ENCODE measurements at places on chromosomes 4 and X. TPM values are rescaled to one million over a fixed set of nuclear protein-coding genes. Genes with fewer than 3 reads are reported as not detected.
A peak's percentile ranks its signal among the peaks of the same experiment; 100 is the strongest.

DNA sequence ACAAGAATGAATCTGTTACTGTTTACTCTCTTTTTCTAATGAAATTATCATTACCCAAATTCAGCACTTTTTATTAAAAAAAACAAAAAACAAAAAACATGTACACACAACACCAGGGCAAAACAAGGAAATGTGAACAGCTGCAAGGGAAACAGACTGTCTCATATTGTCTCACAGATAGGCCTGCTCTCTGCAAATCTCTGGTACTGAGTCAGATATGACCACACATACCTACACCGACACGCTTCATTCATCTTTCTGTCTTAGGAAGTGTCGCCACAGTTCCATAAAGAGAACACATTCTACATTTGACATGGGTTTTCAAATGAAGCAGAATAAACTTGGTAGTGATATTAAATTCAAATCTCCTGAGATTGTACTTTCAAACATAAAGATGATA, 92.2 kb upstream of the GPR34 start:
- no peaks in the 10 kb centered on the region for H3K27me3 ChIP-seq
- H3K36me3 ChIP-seq = no peaks in the 10 kb centered on the region
- DNase-seq = no peak
- H3K27ac ChIP-seq = no peak overlapping the region
- H3K4me1 ChIP-seq = no peaks in the 10 kb centered on the region

- DNase-seq = no peak
- no peaks in the 10 kb centered on the region for H3K27me3 ChIP-seq
- no peak overlapping the region for H3K4me3 ChIP-seq
- H3K27ac ChIP-seq = no peak overlapping the region
Observed at GRCh38 chrX:10507876-10508275, 112.5 kb downstream of the MID1 start.

- H3K27me3 ChIP-seq = no peaks in the 10 kb centered on the region
- DNase-seq = no peak
- H3K4me3 ChIP-seq = peak overlapping the region; percentile 100
- H3K36me3 ChIP-seq = peaks cover 3% of the 10 kb centered on the region
- H3K27ac ChIP-seq = peak overlapping the region; percentile 98
Observed at GRCh38 chr4:139300431-139301112, 733 bp upstream of the NAA15 start.

- H3K4me1 ChIP-seq = no peaks in the 10 kb centered on the region
- DNase-seq = no peak
Observed at GRCh38 chr4:88746206-88746605, 48.6 kb upstream of the NAP1L5 start.

MAGEA2B gene
- total RNA-seq = not detected

Measured in T-cell (primary cell).